Breast epithelium (tissue), 4 donors: ENCODE measurements at places on chromosomes 11 and 22. TPM values are rescaled to one million over a fixed set of nuclear protein-coding genes. Genes with fewer than 3 reads are reported as not detected.

DNA sequence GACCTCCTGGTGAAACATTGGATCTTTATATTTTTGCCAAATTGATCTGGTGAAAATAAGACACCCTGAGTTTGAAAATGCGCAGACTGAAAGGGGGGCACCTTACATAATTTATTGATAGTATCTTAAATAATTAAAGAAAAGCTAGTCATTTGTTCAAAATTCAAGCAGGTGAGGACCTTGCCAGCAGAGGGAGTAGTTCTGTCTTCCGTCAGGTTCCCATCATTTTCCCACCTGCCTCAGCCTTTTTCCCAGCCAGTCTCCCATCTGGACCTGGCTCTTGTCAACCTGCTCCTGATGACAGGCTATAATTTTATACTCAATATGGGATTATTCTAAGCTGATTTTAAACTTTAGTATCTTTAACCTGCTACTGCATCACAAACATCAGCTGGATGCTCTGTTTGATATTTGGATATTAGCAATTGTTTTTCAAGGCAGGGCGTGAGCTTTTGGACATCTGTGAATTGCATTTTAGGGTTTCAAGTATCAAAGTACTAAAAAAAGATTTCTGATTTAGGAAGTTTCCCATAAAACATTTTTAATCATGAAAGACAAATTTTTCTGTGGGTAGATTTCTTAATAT, 132.0 kb downstream of the ELP4 start:
- no peak overlapping the region for H3K27ac ChIP-seq
- DNase-seq = no peak
- no peaks in the 10 kb centered on the region for H3K4me1 ChIP-seq
- no peaks in the 10 kb centered on the region for H3K36me3 ChIP-seq
- no peaks in the 10 kb centered on the region for H3K27me3 ChIP-seq

- no peak overlapping the region for H3K4me3 ChIP-seq
- no peaks in the 10 kb centered on the region for H3K27me3 ChIP-seq
- no peak for DNase-seq
- H3K36me3 ChIP-seq = no peaks in the 10 kb centered on the region
- H3K27ac ChIP-seq = no peak overlapping the region
- no peaks in the 10 kb centered on the region for H3K4me1 ChIP-seq
Measured at GRCh38 chr11:111135778-111136570, 109.6 kb upstream of the POU2AF2 start.

DNA sequence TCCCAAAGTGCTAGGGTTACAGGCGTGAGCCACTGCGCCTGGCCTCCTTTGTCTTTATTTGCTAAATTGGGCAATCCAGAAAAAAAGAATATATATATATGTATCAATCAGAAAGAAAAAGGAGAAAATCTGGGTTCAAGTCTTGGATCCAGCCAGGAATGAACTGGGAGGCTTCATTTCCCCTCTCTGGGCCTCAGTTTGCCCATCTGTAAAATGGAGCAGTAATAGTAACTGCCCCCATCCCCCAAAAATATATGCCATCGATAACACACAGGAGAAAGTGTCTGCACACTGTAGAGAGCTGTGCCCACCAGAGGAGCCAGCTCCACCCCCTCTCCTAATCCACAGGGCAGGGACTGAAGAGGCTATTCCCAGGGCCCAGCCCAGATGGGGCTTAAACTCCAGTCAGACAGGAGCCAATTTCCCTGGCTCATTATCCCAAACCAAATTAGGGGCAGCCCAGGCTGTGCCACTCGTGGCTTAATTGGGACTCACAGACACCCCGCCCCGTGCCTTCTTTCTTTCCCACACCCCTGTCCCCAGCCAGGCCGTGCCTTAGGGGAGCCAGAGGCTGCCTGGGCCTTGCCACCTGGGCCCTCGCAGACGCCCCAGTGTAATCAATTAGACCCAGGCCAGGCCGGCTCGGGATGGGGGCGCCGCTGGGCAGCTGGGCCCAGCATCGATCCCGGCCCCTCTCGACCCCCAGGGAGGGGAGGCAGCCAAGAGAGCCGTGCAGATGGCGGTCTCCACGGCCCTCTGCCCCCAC, 171.5 kb downstream of the MN1 start:
- no peaks in the 10 kb centered on the region for H3K4me1 ChIP-seq
- no peaks in the 10 kb centered on the region for H3K27me3 ChIP-seq
- H3K36me3 ChIP-seq = no peaks in the 10 kb centered on the region

PRG3 gene
- total RNA-seq = not detected

DMC1 gene
- total RNA-seq = 1.6 TPM

EED gene
- total RNA-seq = 39.4 TPM

SCO2 gene
- 4.3 TPM for total RNA-seq

APOBEC3B gene
- not detected for total RNA-seq
